ENCODE measurements at places on chromosomes 3 and 15.

GRCh38 chr15:70091726-70092463, 5.8 kb downstream of the TLE3 start:
- no peak for DNase-seq

DNA sequence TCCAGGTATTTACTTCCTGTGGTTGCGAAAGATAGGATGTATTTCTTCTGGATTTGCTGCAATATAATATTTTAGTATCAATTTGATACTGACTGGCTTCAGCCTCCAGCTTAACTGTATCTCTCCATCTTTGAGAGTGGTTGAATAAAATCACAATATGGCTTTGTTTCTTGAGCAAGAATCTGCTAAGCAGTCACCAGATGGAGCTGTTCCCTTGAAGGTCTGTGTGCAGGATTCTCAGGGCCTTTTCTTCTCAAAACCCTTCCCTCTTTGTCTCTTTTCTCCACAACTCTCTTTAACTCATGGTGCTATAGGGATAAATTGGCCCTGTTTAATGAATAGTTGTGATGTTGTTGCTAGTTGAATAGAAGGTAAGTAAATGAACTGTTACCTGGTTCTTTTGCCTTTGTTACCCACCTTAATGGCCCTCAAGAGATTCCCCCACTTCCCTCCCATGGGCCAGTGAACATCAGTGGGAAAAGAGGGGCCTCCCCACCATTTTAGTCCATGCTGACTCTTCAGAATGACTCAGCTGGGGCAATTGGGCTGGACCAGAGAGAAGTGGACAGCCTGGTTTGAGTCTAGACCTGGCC, 34.8 kb upstream of the RAB6B start:
- no peak for DNase-seq

- DNase-seq = no peak
Measured at GRCh38 chr3:31170932-31171670, 276.6 kb upstream of the GADL1 start.

- no peak for DNase-seq
Measured at GRCh38 chr3:57617739-57618138, 20.6 kb upstream of the ARF4 start.

DNA sequence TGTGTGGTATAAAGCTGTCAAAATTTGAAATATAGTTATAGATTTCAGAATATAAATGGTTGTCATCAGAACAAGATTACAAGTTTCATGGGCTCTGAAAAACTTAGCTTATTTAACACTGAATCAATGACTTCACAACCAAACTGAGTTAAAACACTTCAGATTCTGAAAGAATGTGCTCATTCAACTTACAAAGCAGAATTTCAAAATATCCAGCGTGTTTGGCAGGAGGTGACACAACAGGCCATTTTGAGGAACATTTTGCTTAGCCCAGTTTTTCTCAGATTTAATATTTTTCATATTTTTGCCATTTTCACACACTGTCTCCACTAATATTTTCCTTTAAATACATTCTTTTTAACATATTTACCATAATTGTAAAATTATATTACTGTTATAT, 781.1 kb downstream of the TUSC7 start:
- no peak for DNase-seq

DNA sequence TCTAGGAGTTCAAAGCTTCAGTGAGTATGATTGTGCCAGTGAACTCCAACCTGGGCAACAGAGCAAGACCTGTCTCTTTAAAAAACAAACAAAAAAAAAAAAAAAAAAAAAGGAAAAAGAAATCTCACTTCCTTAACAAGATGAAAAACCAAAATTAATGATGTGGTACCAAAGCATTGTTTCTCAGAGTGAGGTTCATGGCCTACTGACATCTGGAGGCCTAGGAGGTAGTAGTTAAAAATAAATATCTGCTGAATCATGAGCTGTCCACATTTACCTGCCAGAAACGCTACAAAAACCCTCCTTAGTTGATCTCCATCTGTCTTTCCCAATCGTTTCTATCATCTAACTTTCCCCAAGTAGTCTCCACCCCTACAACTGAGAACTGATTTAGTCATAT, 51.2 kb downstream of the EPHA6 start:
- no peak for DNase-seq

DNA sequence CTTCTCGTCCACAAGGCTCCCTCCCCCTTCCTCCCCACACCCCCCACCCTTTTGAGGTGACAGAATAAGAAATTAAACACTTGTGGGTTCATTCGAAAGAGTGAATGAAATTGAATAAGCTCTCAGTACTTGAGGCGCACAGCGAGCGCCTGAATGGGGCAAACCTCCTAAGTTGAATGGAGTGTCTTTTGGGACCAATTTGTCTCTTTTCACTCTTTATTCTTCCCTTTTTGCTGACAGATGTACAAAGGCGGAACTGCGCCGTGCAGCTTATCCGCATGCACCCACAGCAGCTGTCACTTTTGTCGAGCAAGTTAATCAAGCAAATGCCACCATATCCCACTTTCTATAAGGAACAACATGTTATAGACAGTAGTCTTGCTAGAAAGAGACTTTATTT, 47.9 kb upstream of the FEZF2 start:
- DNase-seq = no peak

DNA sequence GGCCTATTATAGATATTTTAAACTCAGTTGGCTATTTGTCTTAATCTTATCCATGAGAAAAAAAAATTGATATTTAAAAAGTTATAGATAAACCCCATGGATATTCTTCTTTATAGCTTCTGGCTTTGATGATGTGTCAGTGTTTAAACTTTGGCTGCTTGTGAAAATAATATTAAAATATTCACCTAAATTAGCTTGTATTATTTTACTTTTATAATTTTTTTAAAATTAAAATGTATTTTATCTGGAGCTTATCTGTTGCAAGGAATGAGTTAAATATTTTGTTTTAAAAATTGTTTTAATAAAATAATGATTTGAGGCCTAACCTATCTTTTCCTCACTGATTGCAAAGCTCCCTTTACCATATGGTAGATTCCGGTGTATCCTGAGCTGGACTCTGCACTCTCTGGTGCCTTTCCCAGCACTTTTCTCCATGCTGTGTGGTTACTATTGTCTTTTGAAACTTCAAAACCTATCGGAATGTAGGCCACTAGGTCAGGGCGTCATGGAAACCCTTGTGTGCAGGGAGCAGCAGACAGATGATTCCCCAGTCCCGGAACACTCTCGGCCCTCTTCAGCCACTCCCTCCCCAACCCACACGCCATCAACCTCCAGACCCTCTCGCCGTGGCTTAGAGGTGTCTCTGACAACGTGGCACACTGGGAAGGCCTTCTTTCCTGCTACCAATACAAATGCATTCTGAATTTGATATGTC, 252.3 kb upstream of the ATP10A start:
- no peak for DNase-seq

- DNase-seq = no peak
Measured at GRCh38 chr15:93887151-93887550, 344.2 kb upstream of the MCTP2 start.

DNA sequence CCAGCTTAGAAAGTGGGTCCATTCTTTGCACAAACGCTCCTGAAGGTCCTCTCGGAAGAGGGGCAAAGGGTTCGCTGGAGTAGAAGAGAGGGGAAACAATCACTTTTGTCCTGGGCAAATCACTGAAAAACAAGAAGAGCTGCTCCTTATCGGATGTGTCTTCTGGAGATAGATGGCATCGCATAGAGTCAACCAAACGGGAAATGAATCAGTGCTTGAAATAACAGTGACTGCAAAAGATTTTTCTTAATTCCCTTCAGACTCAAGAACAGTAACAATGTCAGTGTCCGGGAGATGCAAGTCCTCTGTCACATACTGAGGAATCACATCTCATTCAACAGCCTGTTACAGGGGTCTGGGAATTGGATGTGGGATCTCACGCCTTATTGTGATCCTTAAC, 78.8 kb upstream of the PCSK6 start:
- DNase-seq = no peak

DNA sequence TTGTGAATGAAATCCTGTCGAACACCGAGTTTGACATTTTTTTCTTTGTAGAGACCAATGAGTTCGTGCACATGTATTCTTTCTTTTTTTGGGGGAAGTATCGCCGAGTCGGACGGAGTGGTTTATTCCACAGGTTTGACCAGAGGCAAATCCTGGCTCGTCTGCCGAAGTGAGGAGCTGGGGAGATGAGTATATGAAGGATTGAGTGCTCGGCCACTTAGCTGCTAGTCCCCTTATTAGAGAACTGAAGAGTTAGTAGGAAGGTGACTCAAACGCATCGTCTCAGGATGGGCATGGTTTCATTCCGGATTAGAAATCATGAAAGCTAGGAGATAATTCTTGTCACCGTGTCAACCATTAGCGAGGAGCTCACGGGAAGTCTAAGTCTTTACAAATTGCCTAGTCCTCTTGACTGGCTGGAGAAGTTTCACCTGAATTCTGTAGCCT, 154.7 kb upstream of the GOLIM4 start:
- DNase-seq = no peak

DNA sequence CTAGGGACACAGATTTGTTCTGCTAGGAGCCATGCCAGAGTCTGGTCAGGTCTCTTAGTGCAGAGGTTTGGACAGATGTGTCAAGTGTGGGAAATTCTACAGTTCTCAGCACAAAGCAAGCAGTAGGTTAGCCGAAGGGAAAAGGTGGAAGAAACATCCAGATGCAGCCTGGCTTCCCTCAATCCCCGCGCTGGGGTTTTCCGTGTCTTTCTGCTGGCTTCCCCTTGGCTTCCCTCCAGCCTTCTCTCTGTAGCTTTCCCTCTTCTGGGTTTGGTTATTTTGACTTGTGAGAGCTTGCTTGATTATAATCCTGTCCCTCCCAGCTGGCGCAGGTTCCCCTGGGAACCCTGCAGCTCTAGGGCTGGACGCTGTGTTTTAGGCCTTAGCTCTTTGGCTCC, 4.1 kb downstream of the TF start:
- DNase-seq = no peak

GRCh38 chr3:11727207-11727606, 83.5 kb upstream of the VGLL4 start:
- no peak for DNase-seq

DNA sequence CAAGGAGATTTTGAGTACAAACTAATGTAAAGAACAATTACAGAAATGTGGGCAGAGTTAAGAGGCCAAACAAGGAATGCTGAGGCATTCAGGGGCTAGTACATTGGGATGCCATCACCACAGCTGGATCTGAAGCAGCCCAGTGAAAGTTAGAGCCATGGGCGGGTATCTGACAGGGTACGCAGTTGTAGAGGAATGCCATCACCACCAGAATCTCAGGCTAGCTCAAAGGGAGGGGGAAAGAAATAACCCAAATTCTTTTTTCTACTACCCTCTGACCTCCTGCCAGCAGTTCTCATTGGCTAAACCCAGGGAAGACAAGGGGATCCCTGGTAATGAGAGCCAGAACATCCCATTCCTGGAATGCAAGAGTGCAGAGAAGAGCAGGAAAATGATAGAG, 9.0 kb upstream of the TSC22D2 start:
- no peak for DNase-seq

DNA sequence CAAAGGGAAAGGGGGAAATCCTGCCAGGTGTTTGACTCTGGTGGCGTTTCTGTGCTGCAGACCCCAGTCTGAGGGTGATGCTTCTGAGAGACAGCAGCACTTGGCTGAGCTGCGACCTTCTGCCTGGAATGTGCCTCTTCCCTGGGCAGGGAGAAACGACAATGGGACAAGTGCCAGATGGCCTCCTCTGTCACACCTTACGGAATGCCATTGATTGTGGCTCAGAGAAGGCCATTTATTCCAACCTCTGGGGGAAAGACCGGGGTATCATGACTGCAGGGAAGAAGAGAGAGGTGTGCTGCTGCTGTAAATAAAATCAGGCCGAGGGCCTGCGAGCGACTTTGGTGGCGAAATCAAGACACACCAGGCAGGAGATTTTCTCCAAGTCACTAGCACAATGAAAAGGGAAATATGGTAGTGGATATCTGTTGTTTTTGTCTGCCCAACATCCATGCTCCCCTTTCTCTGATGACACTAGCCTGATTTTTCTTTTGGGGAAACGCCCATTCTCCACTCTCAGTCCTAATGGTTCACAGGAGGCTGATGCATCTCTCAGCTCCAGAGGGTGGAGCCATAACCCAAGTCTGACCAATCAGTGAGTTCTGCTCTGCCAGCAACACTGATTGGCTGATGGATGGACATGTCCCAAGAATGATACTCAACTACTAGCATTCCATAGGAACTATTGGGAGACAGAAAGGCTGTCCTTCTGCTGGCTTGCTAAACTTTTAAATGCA, 336.1 kb downstream of the FOXP1 start:
- no peak for DNase-seq

DNA sequence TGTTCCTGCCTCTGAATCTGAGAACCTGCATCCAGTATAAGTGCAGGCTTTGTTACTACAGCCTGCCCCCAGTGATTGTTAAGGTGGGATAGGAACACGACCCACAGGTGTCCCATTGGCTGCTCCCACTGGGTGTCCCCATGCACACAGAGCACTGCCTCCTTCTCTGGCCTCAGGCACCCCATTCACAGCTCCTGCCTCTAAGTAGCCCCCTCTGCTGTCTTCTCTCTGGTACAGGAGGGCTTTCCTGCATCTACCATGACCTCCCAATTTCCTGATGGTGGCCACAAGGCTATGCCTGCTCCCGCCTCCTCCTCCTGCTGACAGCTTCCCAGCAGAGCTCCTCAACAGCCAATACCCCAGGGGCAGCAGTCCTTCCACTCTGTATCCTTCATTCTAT, 238.6 kb upstream of the TMC3 start:
- DNase-seq = no peak

DNA sequence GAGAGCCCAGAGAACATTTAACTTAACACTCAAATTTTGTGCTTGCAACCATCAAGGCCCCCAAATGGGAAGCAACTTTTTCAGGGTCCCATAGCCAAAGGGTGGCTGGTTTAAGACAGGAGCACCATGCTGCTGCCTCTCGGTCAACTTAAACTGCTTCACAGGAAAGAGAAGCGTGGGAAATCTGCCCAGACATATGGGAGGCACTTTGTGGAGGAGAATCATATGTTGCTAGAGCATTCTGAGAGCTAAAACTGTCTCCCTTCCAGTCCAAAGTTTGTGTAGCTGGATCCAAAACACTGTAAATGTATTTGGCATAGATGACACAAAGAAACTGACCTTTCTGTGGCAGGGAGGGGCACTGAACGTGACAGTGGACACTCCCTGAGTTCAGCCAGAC, 305.9 kb upstream of the RORA start:
- DNase-seq = no peak

DNA sequence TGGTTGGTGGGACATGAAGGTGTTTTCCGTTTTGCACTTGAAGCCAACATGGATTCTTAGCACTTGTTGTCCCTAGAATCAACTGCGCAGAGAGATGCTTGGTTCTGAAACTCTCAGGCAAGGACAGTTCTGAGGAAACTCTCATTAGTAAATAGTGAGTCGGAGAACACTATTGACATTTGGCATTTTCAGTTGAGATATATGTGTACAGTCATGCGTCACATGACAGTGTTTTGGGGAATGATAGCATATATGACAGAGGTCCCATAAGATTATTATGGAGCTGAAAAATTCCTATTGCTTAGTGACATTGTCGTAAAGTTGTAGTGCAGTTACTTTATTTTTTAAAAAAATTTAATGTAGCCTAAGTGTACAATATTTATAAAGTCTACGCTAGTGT, 5.8 kb downstream of the APBA2 start:
- no peak for DNase-seq

- no peak for DNase-seq
Measured at GRCh38 chr3:42778644-42779043, 5.6 kb upstream of the CCDC13 start.

- no peak for DNase-seq
Measured at GRCh38 chr3:37813403-37813802, 48.3 kb upstream of the CTDSPL start.

- no peak for DNase-seq
Measured at GRCh38 chr15:48850648-48851047, 27.3 kb upstream of the EID1 start.

GRCh38 chr3:42686832-42687650, 1.7 kb downstream of the KLHL40 start:
- no peak for DNase-seq

GRCh38 chr15:58734859-58735258, 14.6 kb downstream of the ADAM10 start:
- DNase-seq = no peak

Data from bone marrow (tissue), 2 donors.